ENCODE measurements at places on chromosomes 5 and 9. TPM values are rescaled to one million over a fixed set of nuclear protein-coding genes. Genes with fewer than 3 reads are reported as not detected.

DNA sequence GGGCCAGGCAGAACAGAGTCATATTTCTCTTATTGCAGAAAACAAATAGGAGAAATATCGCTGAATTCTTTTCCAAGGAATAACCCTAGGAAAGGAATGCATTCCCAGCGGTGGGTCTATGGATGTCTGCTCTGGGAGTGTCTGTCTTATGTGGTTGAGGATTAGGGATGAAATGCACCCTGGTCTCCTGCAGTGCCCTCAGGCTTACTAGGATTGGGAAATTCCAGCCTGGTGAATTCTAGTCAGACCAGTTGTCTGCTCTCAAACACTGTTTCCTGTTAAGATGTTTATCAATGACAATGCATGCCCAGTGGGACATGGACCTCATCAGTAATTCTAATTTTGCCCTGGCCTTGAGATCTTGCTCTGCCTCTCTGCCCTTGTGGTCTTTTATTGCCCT, 136.1 kb upstream of the ELAVL2 start:
- no peak for DNase-seq

Gene PKD2L2
- not detected for total RNA-seq

Gene RASGRF2
- 3.6 TPM for total RNA-seq

- DNase-seq = no peak
Measured at GRCh38 chr9:6440405-6440804, 27.4 kb downstream of the UHRF2 start.

Gene BARHL1
- not detected for total RNA-seq

GRCh38 chr9:109329638-109330258, 8.9 kb upstream of the EPB41L4B start:
- DNase-seq = peak; percentile 51

DNA sequence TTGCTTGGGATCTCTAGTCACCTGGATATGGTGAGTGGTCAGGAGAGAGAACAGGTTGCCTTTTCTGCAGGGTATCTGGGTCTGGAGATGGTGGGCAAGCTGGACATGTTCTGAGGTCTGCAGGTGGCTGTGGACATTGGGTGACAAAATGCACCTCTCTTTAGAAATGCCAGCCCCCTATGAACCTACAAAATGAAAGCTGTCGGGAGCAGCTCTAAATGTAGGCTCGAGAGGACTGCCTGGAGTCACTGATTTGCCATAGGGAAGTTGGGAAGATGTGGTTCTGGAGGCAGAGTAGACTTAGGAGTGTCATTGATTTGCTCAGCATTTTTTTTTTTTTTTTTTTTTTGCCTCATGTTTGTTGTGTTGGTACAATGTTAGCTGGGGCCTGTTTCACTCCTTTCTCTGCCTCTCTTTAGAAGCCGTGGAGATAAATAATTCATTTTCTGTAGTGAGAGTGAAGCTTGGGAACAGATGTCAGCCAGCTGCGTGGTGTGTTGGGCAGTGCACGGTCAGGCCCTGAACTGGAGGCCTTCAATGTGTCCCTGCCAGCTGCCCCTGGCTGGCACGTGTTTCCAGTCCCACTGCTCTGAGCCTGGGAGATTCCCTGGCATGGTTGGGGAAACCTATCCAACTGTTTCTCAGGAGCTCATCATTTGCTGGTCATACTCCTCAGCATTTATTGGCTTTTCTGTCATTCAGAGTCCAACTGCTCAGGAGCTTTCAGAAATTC, 5.4 kb downstream of the RGS3 start:
- DNase-seq = peak; percentile 47

- DNase-seq = peak; percentile 91
Measured at GRCh38 chr5:95823738-95824609, 1.4 kb upstream of the GLRX start.

Gene CTXN3
- not detected for total RNA-seq

Data from MG63 (cell line).